ENCODE measurements at places on chromosomes 5 and 9.

GRCh38 chr5:23825196-23825595 lies 317.8 kb downstream of the PRDM9 start:
- no peak for DNase-seq

DNA sequence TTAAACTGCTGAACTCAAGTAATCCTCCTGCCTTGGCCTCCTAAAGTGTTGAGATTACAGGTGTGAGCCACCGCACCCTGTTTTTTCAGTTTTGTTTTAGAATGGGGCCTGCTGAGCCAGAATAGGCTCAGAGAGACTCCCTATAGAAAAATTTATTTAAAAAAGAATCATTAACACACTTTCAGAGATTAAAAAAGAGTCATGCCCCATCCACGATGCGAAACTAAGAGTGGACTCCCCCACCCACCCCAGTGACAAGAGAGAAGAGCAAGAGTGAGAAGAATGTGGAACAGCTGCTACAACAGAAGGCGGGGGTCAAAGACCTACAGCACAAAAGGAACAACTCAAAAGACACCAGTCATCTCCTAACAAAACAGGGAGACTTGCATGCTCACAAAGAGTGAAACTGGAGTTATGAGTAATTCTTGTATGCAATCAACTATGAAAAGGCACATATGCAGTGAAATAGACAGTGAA lies 47.2 kb downstream of the GLDC start:
- no peak for DNase-seq

DNA sequence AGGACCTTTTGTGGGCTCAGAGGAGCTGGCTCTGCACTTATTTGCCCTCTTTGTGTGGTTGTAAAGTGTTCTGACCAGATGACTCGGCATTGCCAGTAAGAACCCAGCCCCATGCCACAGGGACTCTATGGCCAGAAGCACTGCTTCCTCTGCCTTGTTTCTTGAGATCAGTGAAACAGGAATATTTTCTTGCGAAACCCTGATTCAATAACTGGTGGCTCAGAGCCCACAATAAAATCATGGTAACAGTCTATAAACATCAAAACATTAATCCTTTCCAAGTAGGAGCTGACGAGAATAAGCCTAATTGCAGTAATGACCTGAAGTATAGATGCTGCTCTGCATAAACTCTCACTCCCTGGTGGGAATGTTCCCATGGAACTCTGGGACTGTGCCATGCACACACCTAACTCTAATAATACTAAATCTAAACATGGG lies 344.3 kb downstream of the ZNF608 start:
- no peak for DNase-seq

- peak; percentile 64 for DNase-seq
Measured at GRCh38 chr5:44774279-44774880, 34.4 kb upstream of the MRPS30 start.

DNA sequence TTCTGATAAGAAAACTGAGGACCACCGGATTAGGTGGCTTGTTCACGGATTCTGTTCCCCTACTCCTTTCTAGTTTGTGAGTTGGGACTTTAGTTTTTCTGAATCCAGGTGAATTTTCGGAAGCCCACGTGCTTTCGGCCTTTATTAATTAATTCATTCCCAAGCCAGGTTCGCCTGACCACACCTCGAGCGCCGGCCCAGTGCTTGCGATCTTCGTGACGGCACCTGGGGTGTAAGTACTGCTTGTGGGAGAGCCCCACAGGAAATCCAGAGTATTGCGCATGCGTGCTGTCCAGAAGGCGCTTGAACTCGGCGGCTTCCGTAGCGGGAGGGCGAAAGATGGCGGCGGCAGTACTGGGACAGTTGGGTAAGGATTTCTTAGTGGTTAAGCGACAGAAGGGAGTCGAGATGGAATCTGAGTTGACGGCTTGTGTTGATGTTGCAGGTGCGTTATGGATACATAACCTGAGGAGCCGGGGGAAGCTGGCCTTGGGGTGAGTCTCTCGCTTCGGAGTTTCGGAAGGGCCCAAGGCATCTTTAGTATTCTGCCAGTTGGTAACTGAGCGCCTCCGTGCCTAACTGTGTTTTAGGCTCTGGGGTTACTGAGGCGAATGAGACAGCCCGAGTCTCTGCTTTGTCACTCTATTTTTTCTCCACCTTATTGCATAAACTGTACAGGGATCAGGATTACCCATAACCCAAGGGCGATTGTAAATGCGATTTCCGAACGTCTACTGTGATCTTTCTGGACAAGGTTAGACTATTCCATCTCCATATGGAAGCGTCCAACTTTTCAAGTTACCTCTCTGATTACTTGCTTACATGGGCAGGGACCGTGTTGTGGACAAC lies at the start of gene MRPL22:
MRPL22 (plus strand) TSS at position 302 of the 849 bp plus-strand sequence; CDS start at position 340, 38 bp downstream.
- peak; percentile 82 for DNase-seq

DNA sequence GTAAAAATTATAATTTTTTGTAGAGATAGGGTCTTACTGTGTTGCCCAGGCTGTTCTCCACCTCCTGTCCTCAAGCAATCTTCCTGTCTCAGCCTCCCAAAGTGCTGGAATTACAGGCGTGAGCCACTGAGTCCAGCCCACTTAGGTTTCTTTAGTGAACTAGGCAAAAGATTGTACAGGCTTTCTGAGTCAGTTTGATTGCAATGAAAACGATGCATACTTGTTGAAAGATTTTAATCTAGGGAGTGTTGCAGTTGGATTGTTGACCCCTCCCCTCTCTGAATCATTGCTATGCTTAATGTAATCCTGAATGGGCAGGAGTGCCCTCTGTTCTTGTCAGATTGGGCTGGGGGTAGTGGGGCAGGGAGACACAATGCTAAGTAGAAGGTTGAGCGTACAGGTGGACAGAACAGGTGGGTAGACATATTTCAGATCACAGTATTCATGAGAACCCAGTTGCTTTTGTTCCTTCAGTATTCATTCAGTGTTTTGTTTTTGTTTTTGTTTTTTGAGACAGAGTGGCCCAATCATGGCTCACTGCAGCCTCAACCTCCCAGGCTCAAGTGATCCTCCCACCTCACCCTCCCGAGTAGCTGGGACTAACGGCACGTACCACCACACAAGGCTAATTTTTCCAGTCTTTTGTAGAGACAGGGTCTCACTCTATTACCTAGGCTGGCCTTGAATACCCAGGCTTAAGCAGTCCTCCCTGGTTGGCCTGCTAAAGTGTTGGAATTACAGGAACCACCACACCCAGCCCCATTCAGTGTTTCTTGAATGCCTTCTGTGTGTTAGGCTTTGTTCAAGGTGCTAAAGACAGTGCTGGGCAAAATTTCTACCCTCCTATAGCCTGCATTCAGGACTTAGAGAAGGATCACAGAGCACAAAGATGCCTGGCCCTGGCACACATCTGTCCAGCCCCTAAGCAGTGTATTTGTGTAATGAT lies 70.1 kb downstream of the KIAA1958 start:
- no peak for DNase-seq

DNA sequence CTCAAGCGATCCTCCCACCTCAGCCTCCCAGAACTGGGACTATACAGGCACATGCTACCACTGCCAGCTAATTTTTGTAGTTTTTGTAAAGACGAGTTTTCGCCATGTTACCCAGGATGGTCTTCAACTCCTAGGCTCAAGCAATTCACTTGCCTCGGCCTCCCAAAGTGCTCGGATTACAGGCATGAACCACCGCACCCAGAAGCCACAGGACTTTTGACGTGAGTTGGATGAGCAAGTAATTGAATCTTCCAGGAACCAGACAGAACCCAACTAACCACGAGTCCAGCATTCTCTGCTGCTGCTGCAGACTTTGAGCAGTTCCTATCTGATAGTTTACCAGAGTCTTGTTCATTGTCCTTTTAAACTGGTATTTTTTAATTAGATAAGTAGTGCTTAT lies 9.6 kb upstream of the ATP6V0E1 start:
- DNase-seq: no peak

DNA sequence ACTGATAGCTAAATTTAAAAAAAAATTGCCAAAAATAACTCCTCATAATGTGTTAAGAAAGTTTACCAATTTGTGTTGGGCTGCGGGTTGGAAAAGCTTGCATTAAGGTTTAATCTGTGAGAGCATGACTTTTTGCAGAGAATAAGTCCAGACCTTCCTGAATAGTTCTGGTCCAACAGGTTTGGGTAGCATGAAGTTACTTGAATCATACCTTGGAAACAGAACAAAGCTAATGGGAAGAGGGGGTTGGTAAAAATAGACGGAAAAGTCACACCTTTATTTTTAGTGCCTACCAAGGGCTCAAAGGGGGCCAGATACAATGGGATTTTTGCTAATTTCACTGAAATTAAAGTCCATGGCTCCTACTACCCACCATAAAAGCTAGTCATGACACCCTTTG lies 17.1 kb upstream of the MATR3 start:
- DNase-seq: no peak

DNA sequence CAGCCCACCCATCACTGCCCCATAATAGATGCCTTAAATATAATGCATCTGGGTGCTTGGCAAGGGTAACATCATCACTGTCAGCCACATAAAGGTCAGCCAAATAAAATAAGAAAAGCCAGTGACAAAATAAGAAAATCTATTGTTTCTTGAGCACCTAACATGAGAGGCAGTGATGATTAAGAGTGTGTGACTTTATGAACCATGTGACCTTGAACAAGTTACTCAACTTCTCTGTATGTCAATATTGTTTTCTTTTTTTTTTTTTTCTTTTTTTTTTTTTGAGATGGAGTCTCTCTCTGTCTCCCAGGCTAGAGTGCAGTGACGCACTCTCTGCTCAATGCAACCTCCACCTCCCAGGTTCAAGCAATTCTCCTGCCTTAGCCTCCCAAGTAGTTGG lies 98.7 kb downstream of the CDK5RAP2 start:
- DNase-seq: no peak

GRCh38 chr5:154221371-154221896 lies 30.9 kb downstream of the GALNT10 start:
- no peak for DNase-seq

DNA sequence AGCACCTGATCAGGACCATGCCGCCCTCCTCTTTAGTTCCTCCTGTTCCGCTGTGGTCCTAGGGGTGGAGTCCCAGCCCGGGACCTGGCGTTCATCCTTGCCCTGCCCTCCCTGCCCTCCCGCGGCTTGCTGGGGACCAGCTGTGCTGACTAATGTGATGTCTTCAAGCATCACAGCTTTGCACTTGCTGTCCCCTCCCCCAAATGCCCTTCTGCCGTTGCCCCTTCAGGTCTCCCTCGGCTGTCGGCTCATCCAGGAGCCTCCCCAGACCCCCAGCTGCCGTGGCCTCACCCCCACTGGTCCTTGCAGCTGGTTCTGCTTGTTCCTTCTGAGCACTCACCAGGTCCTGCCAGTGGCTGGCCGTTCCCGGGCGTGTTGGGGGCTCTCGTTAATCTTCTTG lies 19.9 kb downstream of the RXRA start:
- no peak for DNase-seq

DNA sequence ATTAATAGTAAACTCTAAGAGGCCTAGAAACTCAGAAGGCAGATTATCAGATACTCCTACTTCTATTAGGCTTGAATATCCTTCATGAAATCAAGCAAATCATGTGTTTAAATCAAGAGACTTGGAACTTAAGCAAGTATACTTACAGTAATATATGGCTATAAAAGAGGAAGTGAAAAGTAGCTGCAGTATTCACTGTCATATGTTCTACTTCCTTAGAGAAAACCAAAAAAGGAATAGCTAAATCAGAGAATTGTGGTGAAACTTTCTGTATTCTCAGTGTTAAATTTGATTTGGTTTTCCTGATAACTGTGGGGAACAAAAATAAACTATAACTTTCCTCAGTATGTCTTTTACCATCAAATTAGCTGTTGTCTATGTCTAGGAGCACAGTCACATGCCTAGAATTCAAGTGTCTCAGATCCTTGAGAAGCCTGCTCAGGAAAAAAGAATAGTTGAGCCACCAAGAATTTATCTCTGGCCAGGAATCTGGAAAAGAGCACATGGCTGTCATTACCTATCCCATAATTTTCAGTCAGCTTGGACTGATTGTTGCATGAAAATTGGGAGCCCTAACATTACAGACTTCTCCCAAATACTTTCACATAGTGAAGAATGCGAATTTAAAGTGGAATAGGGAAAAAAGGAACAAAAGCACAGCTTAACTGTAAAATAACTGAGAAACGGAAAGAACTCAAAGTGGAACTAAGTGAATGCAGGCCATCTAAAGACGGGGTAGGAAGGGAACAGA lies 1.7 kb downstream of the FKBP15 start:
- DNase-seq: no peak

- DNase-seq: peak; percentile 94
Measured at GRCh38 chr5:179559284-179560252, 9.2 kb downstream of the RUFY1 start.

GRCh38 chr5:81800797-81801196 lies 49.9 kb upstream of the SSBP2 start:
- no peak for DNase-seq

DNA sequence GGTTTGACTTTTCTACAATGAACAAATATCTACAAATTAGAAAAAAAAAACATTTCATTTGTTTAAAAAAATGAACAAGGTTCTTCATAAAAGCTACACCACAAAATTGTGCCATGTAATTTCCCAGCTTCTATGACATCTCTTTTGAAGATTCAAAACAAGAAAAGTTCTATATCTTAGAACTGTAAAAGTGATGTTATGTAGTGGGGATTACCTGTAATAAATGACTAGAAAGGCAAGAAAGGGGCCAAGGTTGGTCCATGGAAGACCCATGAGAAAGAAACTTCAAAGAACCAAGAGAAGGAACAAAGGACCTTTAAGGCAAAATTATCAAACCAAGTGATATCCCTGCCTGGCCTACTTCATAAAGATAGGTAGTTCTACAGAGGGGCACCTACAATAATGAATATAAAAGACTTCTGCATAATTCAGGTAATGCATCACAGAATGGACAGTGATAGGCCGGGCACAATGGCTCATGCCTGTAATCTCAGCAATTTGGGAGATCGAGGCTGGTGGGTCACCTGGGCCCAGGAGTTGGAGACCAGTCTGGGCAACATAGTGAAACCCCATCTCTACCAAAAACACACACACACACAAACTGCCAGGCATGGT lies 7.6 kb downstream of the MLLT3 start:
- no peak for DNase-seq

- no peak for DNase-seq
Measured at GRCh38 chr5:68266457-68266856, 50.9 kb downstream of the PIK3R1 start.

DNA sequence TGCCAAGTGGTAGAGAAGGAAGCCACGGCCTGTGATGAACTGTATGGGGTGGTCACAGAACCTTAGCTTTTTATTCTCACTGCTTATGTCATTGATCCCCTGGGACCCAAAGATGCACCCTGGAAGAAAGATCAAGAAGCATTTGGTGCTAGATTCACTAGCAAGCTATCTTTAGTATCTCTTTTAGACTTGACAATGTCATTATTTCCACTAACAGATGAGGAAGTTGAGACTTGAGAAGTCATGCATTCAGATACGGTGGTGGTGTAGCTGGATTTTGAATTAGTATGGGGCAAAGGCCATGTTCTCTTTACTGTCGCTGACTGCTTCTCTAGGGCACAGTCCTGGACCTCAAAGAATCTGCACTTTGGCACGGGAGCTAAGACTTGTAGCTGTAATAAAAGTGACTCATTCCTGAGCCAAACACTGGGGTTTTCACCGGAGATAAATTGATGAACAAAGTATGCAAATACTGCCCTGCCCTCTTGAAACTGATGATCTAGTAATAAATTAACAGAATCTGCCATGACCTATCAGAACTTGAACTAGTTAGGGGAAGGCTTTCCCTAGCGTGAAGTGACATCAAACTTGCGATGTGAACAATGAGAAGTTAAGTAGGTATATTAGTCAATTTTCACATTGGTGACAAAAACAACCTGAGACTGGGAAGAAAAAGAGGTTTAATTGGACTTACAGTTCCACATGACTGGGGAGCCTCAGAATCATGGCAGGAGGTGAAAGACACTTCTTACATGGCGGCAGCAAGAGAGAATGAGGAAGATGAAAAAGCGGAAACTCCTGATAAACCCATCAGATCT lies 5.4 kb downstream of the GDA start:
- no peak for DNase-seq

All from NCI-H1694 treated with DMSO at 0.1 percent for 48 hours (cell line).